ENCODE measurements at places on chromosomes 13 and 19. TPM values are rescaled to one million over a fixed set of nuclear protein-coding genes. Genes with fewer than 3 reads are reported as not detected.

DNA sequence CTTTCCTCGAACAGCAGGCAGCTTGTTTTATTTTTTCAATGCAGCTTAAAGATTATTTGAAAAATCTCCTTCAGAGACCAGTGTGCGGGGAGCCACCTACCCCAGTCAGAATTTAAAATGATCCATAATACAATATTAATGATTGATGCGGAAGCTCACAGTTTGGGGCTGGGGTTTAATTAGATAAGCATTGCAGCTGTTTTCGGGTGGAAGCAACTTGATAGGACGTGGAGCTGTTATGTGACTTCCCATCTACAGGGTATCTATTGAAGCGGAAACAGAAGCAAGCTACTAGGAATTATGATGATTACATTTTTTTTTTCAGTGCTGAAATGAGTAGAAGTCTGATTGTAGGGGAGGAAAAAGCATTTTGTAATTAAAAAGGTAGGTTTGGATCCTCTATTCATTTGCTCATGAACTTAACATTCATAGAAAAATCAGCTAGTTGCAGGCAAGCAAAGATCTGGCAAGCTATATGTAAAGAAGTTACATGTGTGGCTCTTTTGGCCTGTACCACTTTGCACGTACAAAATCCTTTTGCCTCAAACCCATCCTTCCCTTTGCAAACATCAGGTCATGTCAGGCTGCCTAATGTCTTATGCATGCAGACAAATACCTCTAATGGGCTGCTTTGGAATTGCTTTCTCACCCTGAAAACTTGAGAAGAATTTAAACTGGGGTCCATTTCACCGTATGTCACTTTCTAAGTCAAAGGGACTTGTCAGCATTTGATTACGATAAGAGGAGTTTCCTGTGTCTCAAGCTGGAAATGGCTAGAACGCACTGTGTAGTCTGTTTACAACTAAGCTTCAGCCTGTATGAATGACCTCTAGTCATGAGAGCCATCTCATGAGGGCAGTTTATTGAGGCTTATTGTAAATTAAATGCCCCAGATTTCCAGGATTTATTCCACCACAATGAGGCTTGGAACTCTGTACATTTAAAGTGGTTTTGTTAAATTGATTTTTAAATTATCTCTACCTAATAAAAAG, 267.1 kb upstream of the TMTC4 start:
- DNase-seq, result no peak

- DNase-seq, result no peak
Observed at GRCh38 chr19:32824916-32825608, 44.5 kb downstream of the SLC7A9 start.

DNA sequence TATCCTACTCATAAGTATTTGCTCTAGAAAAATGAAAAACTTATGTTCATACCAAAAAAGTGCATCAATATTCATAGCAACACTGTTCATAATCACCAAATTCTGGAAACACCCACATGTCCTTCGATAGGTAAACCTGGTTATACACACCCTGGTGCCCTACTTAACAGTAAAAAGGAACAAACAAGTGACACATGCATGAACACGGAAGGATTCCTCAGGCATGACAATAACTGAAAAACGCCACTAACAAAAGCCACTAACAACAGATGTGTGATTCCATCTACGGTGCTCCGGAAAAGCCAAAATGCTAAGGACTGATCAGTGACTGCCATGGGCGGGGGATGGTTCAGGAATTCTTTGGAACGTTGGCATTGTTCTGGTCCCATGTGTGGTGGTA, 65.5 kb downstream of the STK24 start:
- DNase-seq, result no peak

DNA sequence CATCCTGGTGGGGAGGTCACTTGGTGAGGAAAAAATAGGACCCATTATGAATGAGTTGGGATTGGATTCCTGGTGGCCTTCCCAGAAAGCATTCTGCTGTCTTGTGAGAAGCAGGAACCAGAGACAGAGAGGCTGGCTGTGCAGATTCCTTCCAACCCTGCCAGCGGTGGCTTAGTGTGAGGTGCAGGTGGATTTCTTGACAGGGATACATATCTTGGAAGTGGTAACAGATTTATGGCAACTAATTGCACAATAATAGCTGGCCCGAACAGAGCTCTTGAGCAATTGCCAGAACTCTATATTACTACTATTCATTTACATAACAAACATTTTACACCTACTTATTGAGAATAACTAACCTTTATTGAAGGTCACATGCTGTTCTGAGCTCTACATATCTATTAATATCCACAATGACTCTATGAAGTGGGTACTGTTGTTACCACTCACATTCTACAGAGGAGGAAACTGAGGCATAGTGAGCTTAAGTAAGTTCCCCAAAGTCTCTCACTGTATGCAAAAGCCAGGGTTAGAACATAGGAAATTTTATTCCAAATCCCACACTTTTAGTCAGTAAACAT, 173.9 kb upstream of the SERP2 start:
- no peak for DNase-seq

DNA sequence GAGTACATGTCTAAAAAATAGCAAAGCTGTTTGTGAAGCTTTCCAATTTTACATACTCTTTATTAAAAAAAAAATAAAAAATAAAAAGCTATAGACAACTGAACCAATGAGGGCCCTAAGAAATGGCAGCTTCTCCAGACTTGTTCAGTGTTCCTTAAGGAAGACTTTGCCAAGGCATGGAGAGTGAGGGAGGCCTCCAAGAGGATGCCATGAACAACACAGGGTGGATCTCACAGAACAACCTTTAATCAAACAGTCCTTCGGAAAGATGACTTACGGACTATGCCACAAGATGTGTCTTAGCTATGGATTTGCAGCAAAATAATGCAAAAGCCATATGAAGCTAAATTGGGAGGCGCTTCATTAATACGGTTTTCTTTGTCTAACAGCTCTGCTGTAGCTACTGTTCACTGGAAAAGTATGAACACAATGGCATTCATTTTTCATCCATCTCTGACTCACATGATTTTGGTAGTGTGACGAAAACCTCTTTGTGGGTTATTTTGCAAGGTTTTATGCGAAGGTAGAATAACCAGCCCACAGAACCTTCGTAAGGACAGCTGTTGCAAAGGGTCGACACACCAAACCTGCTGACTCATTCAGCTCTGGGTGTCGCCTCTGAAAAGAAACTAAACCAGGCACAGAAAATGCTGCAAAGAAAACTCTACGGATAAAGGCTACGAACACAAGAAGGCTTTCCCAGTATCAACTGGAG, 27.7 kb downstream of the EFNB2 start:
- DNase-seq, result no peak

GRCh38 chr19:33346665-33347064, 26.8 kb upstream of the CEBPG start:
- DNase-seq, result no peak

DNA sequence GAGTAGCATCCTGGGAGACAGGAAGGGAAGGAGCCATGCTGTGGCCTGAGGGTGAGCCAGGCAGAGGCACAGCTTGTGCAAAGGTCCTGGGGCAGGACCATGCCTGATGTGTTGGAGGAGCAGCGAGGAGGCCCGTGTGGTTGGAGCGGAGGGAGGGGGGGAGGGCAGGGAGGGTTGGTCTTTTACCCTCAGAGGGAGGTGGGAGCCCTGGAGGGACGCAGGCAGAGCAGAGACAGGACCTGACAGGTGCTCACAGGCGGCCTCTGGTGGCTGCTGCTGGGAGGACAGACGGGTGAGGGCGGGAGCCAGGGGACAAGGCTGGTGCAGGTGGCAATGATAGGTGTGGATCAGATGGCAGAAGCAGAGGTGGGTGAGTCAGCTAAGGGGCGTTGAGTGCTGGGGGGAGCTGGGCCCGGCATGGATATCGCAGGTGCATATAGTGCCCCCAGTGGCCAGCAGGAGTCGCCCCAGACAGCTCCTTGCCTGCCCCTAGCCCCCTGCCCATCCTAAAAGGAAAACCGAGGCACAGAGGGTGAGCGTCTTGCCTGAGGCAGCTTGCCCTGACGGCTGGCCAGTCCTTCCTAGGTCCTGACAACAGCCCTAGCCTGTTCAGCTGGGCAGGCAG, 9.8 kb upstream of the GNA15 start:
- peak; percentile 79 for DNase-seq

GRCh38 chr13:50119591-50119990, 104.3 kb downstream of the KCNRG start:
- no peak for DNase-seq

GRCh38 chr13:44810061-44810840, 179.0 kb downstream of the NUFIP1 start:
- peak; percentile 46 for DNase-seq

GRCh38 chr19:36527341-36527740, 730 bp downstream of the ZNF260 start:
- no peak for DNase-seq

DNA sequence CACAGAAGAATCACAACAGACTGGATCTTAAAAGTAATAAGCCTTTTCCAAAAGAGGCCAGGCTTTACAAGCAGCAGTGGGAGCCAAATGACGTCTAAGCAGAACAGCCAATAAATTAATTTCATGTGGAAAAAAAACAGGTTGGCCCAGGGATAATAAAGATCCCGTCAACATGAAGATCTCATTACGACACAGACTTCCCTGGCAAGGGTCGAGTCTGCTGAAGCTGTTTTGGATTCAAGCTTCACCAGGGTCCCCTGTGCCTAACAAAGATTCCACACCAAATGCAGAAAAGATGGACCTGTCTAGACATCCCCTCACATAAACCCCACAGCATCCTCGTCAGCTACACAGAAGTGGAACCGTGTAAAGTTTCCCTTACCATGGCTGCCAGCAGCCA, 215.1 kb upstream of the ZNF507 start:
- no peak for DNase-seq

DNA sequence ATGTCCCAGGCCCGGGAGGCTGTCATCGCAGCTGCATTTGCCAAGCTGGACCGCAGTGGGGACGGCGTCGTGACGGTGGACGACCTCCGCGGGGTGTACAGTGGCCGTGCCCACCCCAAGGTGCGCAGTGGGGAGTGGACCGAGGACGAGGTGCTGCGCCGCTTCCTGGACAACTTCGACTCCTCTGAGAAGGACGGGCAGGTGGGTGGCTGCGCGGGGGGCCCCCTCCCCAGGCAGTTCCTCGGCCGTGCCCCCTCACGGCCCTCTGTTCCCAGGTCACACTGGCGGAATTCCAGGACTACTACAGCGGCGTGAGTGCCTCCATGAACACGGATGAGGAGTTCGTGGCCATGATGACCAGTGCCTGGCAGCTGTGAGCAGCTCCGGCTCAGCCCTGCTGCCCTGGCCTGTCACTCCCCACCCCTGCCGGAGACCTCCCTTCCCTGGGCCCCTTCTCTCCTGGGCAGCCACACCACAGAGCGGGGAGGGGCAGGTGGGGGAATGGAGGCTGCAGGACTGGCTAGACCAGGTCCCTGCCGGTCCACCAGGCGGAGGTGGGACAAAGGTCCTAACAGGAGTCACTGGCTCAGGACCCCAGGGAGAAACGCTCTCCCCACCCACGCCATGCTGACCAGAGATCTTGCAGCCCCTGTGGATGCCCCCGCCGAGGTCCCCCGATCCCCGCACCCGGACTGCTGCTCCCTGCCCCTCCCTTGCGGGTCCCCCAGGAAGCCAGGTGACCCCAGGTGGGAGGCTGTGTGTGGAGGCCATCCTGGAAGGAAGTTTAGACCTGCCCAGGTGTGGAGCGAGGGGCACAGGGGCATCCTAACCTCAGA, 1.1 kb downstream of the CAPS start:
- peak; percentile 62 for DNase-seq

- no peak for DNase-seq
Observed at GRCh38 chr13:43319617-43320444, 296.4 kb downstream of the DNAJC15 start.

- DNase-seq, result no peak
Observed at GRCh38 chr19:3041327-3041726, 12.2 kb upstream of the TLE2 start.

GRCh38 chr19:15093001-15093400, 11.0 kb downstream of the OR1I1 start:
- DNase-seq, result no peak

DNA sequence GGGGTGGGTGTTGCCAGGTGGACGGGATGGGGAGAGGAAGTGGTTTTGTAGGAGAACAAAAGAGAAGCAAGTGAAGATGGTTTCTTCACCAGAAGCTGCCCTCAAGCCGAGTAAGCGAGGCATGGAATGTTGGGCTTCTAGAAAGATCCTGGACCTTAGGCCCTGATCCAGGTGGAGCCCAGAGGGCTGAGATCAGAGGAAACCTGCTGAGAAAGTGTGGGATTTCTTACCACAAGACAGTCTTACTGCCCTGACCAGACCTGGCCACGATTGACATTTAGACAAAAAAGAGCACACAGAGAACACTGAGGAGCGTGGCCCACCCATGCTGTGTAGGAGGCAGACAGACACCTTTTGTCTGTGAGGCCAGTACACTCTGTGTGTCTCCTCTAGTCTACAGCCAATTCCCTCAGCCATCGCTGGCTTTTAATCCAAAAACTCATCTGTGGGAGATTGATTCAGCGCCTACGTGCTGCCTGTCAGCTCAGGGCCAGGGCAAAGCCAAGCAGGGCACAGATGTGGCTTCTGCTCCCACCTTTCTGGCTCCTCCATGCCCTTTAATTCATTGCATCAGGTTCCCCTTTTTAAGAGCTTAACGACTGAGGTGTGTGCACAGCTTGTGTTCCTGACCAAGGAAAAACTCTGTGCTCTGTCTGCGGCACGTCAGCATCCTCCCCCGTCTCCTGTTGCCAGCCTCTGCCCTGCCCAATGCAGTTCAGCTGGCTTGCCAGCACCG, 123.3 kb downstream of the AKAP11 start:
- DNase-seq, result no peak

DNA sequence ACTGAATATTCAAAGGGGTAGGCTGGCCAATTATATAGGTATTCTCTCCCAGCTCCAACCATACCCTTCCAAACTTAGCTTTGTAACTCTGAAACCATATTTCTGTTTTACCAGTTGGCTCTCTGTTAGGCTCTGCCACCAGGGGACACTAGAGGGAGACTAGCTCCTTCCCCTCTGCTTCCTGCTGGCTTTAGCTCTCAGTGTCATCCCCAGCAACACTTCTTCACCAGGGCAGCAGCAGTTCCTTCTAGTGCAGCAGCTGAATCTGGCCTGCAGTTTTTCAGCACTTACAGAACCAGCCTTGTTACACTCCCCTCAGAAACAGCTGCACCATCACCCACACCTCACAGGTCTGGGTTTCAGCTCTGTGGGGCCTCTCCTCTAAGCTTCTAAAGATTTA, 51.0 kb upstream of the DOCK9 start:
- no peak for DNase-seq

STK11 gene
- 104 TPM for total RNA-seq

IFNL4 gene
- total RNA-seq, result not detected

BAX gene
- 152 TPM for total RNA-seq

CEACAM20 gene
- total RNA-seq, result 0.48 TPM

CYP4F8 gene
- not detected for total RNA-seq

PSG7 gene
- not detected for total RNA-seq

COMMD6 gene
- 92.6 TPM for total RNA-seq

LAIR1 gene
- total RNA-seq, result 18.4 TPM

ATP4B gene
- not detected for total RNA-seq

GSX1 gene
- total RNA-seq, result not detected

COPE gene
- total RNA-seq, result 144 TPM

PLA2G4C gene
- total RNA-seq, result 9.5 TPM

NOVA2 gene
- 0.41 TPM for total RNA-seq

All from transverse colon (tissue), 4 donors.